ENCODE measurements at places on chromosomes 12 and 14. TPM values are rescaled to one million over a fixed set of nuclear protein-coding genes. Genes with fewer than 3 reads are reported as not detected.

GRCh38 chr12:105085501-105085900 is 1.2 kb upstream of the ALDH1L2 start:
- H3K27me3 ChIP-seq, result 0 out of 2 replicates have a peak, but pooled peaks cover 2% of the 10 kb centered on the region
- peaks cover 4% of the 10 kb centered on the region for H3K4me1 ChIP-seq
- H3K4me3 ChIP-seq, result no peak overlapping the region
- no peak for DNase-seq

DNA sequence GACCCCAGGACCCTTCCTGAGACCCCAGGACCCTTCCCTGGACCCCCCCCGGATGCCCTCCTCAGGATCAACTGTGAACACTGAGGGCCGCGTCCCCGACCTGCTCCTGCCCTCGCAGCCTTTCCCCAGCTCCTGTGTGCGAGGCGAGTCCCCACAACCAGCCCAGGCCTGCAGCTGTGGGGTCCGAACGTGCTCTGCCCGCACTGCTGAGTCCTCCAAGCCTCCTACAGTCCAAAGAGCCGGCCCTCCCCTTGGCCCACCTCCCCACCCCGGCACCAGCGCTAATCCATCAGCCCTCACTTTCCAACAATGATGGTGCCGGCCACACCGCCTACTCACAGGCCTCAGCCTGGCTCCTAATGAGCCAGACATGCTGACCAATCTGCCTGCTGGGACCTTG is 26.2 kb upstream of the ANKLE2 start:
- no peaks in the 10 kb centered on the region for H3K27me3 ChIP-seq
- no peak overlapping the region for H3K27ac ChIP-seq
- H3K4me3 ChIP-seq, result no peak overlapping the region
- H3K36me3 ChIP-seq, result peaks cover 78% of the 10 kb centered on the region
- H3K4me1 ChIP-seq, result no peaks in the 10 kb centered on the region

DNA sequence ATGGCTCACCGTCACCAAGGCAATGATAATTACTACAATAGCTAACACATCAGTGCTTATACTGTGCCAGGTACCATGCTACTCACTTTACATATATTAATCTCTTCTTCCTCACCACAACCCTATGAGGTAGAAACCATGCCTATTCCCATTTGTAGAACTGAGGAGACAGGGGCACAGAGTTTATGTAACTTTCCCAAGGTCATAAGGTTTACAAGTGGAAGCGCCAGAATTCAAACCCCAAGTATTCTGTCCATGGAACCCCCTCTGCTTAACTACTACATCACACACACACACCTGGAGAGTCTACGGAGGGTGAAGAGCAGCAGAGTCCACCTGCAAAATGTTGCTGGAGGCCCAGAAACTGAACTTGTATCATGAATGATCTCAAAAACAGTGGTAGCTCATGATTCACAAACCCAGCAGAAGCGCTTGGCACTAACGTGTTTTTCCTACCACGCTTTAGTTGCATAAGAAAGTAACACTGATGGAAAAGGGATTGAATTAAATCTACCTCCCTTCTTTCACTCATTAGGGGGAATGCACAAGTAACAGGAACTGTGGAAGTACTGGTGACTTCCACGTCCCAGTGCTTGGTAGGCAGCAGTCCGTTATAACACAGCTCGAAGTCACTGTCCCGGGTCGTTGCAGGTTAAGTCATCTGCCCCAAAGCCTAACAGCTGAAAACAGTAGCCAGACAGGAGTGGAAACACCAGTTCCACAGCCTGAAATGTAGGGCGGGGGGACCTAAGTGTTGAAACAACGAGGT is 2.0 kb downstream of the ITPR2 start:
- H3K4me3 ChIP-seq, result no peak overlapping the region
- H3K27ac ChIP-seq, result no peak overlapping the region
- no peaks in the 10 kb centered on the region for H3K27me3 ChIP-seq
- no peaks in the 10 kb centered on the region for H3K36me3 ChIP-seq
- H3K4me1 ChIP-seq, result peaks cover 5% of the 10 kb centered on the region

DNA sequence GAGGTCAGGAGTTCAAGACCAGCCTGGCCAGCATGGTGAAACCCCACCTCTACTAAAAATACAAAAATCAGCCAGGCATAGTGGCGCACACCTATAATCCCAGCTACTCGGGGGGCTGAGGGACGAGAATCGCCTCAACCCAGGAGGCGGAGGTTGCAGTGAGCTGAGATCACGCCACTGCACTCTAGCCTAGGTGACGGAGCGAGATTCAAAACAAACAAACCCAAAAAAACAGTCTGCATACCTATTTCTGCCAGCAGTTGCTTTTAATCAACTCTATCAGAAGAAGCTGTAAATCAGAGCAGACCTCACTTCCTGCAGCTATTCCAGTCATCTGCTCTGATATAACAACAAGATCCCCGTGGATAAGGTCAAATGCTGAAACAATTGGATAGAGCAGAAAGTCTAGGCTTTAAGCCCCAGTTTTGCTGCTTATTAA is 50.5 kb downstream of the LIMA1 start:
- H3K4me1 ChIP-seq, result 0 out of 2 replicates have a peak, but pooled peaks cover 2% of the 10 kb centered on the region
- H3K36me3 ChIP-seq, result peaks cover 2% of the 10 kb centered on the region
- no peak for DNase-seq
- H3K4me3 ChIP-seq, result no peak overlapping the region
- H3K27ac ChIP-seq, result no peak overlapping the region
- H3K27me3 ChIP-seq, result no peaks in the 10 kb centered on the region

DNA sequence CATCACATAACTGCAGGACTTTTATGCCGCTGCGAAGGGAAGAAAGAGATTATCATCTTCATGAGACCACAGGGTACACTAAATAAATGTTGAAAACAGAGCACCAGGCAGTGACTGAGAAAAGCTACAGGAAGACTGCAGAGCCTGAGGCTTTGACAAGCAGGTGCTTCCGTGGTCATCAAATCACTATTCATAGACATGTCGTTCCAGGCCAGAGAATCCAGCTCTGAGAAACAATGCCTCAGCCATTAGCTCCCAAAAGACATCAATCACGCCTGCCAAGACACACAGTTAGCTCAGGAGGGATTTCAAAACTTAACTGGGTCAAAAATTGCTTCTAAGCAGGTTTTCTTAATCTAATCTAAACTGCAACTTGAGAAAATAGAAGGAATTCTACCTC is 47.2 kb upstream of the GARIN6 start:
- no peak overlapping the region for H3K4me3 ChIP-seq
- no peaks in the 10 kb centered on the region for H3K27me3 ChIP-seq
- H3K4me1 ChIP-seq, result no peaks in the 10 kb centered on the region
- no peaks in the 10 kb centered on the region for H3K36me3 ChIP-seq
- no peak overlapping the region for H3K27ac ChIP-seq

DNA sequence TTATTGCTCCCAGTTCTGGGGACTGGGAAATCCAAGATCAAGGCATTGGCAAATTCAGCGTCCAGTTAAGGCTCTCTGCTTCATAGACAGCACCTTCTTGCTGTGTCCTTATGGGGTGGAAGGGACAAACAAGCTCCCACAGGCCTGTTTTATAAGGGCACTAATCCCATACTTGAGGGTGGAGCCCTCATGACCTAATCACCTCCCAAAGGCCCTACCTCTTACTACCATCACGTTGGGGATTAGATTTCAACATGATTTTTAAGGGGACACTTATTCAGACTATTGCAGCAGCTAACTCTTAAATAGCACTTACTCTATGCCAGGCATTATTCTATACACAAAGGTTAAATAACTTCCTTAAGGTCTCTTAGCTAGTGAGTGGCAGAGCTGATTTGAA is 17.3 kb downstream of the TOGARAM1 start:
- H3K27ac ChIP-seq, result no peak overlapping the region
- no peaks in the 10 kb centered on the region for H3K4me1 ChIP-seq
- H3K4me3 ChIP-seq, result no peak overlapping the region
- no peaks in the 10 kb centered on the region for H3K27me3 ChIP-seq

- no peaks in the 10 kb centered on the region for H3K4me1 ChIP-seq
- no peaks in the 10 kb centered on the region for H3K36me3 ChIP-seq
- H3K27me3 ChIP-seq, result peaks cover 17% of the 10 kb centered on the region
- no peak overlapping the region for H3K27ac ChIP-seq
- no peak for DNase-seq
Measured at GRCh38 chr14:104119119-104119487, 19.3 kb upstream of the KIF26A start.

- DNase-seq, result no peak
- H3K4me1 ChIP-seq, result no peaks in the 10 kb centered on the region
- no peaks in the 10 kb centered on the region for H3K27me3 ChIP-seq
- no peak overlapping the region for H3K27ac ChIP-seq
- H3K36me3 ChIP-seq, result no peaks in the 10 kb centered on the region
- H3K4me3 ChIP-seq, result no peak overlapping the region
Measured at GRCh38 chr14:40115583-40115982, 683.4 kb upstream of the FBXO33 start.

DNA sequence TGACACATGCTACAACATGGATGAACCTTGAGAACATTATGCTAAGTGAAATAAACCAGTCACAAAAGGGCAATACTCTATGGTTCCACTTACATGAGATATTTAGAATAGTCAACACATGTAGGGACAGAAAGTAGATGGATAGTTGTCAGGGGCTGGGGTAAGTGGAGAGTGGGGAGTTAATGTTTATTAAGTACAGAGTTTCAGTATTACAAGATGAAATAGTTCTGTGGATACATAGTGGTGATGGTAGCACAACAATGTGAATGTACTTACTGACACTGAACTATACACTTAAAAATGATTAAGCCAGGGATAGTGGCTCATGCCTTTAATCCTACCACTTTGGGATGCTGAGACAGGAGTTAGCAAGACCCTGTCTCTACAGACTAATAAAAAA is 8.7 kb downstream of the NUP107 start:
- no peaks in the 10 kb centered on the region for H3K27me3 ChIP-seq
- DNase-seq, result no peak
- no peak overlapping the region for H3K4me3 ChIP-seq
- no peaks in the 10 kb centered on the region for H3K4me1 ChIP-seq
- no peak overlapping the region for H3K27ac ChIP-seq

DNA sequence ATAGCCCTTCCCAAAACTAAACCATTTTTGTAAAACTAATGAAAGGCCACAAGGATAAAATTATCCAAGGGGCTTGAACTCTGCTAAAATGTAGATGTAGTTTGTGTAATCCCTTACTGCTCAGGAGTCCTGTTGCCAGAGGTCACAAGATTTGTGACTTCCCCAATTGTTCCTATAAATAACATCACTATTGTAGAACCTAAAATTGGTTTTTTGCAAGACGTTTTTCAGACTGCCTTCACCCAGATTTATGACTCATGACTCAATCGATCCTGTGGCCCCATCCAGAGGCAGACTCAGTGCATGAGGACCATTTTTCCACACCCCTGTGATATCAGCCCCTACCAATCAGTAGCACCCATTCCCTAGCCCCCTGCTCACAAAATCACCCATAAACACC is 61.5 kb upstream of the RASSF8 start:
- no peak overlapping the region for H3K27ac ChIP-seq
- H3K4me3 ChIP-seq, result no peak overlapping the region
- no peaks in the 10 kb centered on the region for H3K4me1 ChIP-seq
- H3K27me3 ChIP-seq, result no peaks in the 10 kb centered on the region
- DNase-seq, result no peak

DNA sequence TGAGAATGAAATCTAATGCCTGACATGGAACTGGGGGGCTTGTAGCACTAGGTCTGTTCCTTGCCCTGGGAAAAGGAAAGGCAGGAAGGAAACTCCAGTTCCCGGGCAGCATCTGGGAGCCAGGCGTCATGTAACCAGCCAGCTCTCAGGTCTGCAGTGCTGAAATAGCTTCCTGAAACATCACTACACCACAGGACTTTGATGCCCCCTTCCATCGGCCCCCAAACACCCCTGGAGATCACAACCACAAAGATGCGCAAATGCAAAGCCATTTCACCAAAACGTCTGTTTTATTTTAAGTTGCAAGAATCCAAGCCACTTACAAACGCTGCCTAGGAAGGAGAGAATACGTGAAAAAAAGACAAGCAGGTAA is 40.9 kb downstream of the KCTD10 start:
- H3K27ac ChIP-seq, result no peak overlapping the region
- H3K27me3 ChIP-seq, result no peaks in the 10 kb centered on the region
- H3K36me3 ChIP-seq, result no peaks in the 10 kb centered on the region
- no peak overlapping the region for H3K4me3 ChIP-seq

- no peaks in the 10 kb centered on the region for H3K4me1 ChIP-seq
- no peak for DNase-seq
- H3K27ac ChIP-seq, result no peak overlapping the region
- H3K4me3 ChIP-seq, result no peak overlapping the region
- H3K27me3 ChIP-seq, result no peaks in the 10 kb centered on the region
Measured at GRCh38 chr12:128313931-128314330, 47.0 kb downstream of the TMEM132C start.

GRCh38 chr12:52263761-52264434 is 10.5 kb upstream of the KRT86 start:
- H3K27me3 ChIP-seq, result peaks cover 6% of the 10 kb centered on the region
- no peak for DNase-seq
- H3K4me1 ChIP-seq, result peaks cover 14% of the 10 kb centered on the region
- H3K27ac ChIP-seq, result no peak overlapping the region
- no peaks in the 10 kb centered on the region for H3K36me3 ChIP-seq

GRCh38 chr14:73700325-73700724 is 13.9 kb downstream of the PNMA1 start:
- no peaks in the 10 kb centered on the region for H3K36me3 ChIP-seq
- no peak overlapping the region for H3K4me3 ChIP-seq
- H3K4me1 ChIP-seq, result peaks cover 4% of the 10 kb centered on the region
- H3K27me3 ChIP-seq, result no peaks in the 10 kb centered on the region
- H3K27ac ChIP-seq, result no peak overlapping the region

DNA sequence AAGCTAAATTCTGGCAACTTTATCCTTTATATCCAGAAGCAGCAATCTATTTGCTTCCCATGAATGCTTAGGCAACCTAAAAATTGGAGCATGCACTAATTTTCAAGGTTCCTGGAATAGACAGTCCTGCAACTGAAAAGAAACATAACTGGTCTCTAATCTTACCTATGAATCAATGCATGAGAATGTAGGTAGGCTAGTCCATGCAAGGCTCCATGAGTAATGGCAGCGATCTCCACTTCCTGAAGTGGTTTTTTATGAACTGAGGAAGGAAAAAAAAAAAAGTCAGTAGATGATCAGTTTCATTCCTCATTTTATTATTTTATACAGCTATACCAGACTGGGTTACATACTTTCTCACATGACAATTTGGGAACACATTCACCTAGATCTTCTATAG is 102.0 kb downstream of the PEBP1 start:
- peaks cover 14% of the 10 kb centered on the region for H3K36me3 ChIP-seq
- H3K4me1 ChIP-seq, result no peaks in the 10 kb centered on the region
- peak; percentile 72 for DNase-seq
- H3K27ac ChIP-seq, result no peak overlapping the region

- no peak overlapping the region for H3K4me3 ChIP-seq
- H3K27ac ChIP-seq, result no peak overlapping the region
- peaks cover 5% of the 10 kb centered on the region for H3K27me3 ChIP-seq
- no peaks in the 10 kb centered on the region for H3K4me1 ChIP-seq
Measured at GRCh38 chr14:70697701-70698100, 56.0 kb downstream of the TTC9 start.

SERPINA10 gene
- not detected for total RNA-seq

HOXC6 gene
- total RNA-seq, result not detected

EGLN3 gene
- 0.28 TPM for total RNA-seq

TMEM52B gene
- total RNA-seq, result 3.1 TPM

SLC5A8 gene
- total RNA-seq, result not detected

SERPINA12 gene
- not detected for total RNA-seq

CHST11 gene
- 1.4 TPM for total RNA-seq
